Activated CD4-positive, alpha-beta T cell treated with anti-CD3 and anti-CD28 coated beads, Interleukin-2, amount 10 ng/mL, durations not matched to agents 7 days and 5 days (primary cell): ENCODE measurements at places on chromosomes 3 and 15. TPM values are rescaled to one million over a fixed set of nuclear protein-coding genes. Genes with fewer than 3 reads are reported as not detected.

- peaks cover 14% of the 10 kb centered on the region for H3K27me3 ChIP-seq
- DNase-seq, result no peak
- H3K36me3 ChIP-seq, result no peaks in the 10 kb centered on the region
- no peaks in the 10 kb centered on the region for H3K4me1 ChIP-seq
Observed at GRCh38 chr3:156217674-156218352, 97.4 kb downstream of the KCNAB1 start.

GRCh38 chr15:45869034-45869668, 234.3 kb downstream of the SQOR start:
- no peak overlapping the region for H3K27ac ChIP-seq
- no peak overlapping the region for H3K4me3 ChIP-seq
- H3K4me1 ChIP-seq, result no peaks in the 10 kb centered on the region
- H3K27me3 ChIP-seq, result no peaks in the 10 kb centered on the region

DNA sequence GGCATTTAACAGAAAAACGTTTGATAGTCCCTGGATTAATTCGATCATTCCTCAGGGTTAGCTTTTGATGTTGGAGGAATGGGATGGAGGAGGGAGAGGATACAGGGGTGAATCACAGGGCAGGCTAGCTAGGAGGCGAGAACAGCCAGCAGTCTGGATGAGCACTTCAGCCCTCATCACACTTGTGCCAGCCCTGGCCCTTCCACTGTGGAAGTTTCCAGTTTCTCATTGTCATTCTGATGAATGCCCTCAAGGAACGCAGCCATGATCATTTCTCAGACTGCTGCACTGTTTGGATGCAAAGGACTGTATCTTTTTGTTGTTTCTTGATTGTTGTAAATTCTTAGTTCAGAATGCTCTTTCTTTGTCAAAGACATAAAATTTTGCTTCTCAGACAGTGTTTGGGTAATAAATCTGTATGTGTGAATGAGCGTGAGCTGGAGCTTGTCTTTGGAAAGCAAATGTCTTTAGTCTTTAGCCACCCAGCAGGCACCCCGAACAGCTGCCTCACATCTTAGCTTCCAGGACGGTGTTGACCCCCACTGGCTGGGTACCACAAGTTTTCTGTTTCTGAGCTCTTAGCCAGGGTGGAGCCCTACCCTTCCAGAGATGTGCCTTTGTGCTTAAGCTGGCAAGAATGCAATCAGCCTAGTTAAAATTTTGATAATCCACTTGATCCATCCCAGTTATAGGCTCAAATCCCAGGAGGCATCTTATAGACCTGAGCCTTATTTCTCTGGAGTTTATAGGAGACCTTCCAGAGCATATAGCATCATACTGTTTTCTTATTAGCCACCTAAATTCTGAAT, 121.1 kb downstream of the PDCD6IP start:
- H3K4me3 ChIP-seq, result no peak overlapping the region
- DNase-seq, result no peak
- H3K36me3 ChIP-seq, result no peaks in the 10 kb centered on the region

The LRRC34 gene
- 4.7 TPM for total RNA-seq

DNA sequence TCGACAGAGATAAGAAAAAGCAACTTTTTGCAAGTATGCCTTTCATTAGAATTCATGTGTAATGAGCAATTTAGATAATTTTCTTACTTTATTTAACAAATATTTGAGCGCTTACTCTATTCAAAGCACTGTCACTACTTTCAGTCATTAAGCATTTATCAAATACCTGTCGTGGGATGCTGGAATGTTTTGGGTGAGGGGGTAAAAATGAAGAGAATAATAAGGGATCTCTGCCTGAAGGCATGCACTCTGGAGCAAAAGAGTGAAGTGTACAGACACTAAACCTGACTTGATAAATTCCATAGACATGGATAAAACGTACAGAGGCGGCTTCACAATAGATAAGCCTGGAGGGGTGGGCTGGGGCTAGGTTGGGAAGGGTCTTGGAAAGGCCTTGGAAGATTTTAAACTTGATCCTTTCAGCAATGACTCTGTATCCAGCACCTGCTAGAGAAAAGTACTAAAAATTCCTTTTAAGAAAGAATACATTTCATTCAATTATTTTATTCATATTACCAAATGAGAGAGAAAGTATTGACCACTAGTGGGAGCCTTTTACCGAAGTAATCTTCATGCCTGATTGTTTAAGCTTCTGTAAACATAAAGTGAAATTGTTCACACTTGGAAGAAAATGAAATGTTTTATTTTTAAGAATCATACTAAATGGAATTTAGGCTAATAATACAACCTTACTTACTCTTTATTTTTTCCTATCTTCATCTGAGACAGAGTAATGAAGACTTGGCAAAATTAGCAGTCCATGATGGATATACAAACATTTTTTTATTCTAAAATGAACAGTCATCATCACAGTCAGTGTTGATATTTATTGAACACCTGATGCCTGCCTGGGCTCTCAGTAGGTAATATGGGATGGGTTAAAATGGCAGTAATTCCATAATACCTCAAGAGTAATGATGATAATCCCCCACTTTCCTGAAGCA, 113.2 kb downstream of the PPP2R3A start:
- no peaks in the 10 kb centered on the region for H3K4me1 ChIP-seq
- peaks cover 6% of the 10 kb centered on the region for H3K27me3 ChIP-seq
- H3K27ac ChIP-seq, result no peak overlapping the region
- H3K36me3 ChIP-seq, result no peaks in the 10 kb centered on the region
- DNase-seq, result no peak

The SERPINI1 gene
- total RNA-seq, result 2.1 TPM

The TLE3 gene
- total RNA-seq, result 66.6 TPM

The MYO5A gene
- 34.5 TPM for total RNA-seq
